ENCODE measurements at places on chromosomes 16 and 17.

- DNase-seq: peak; percentile 65
Measured at GRCh38 chr17:41967141-41967920, 736 bp downstream of the CNP start.

DNA sequence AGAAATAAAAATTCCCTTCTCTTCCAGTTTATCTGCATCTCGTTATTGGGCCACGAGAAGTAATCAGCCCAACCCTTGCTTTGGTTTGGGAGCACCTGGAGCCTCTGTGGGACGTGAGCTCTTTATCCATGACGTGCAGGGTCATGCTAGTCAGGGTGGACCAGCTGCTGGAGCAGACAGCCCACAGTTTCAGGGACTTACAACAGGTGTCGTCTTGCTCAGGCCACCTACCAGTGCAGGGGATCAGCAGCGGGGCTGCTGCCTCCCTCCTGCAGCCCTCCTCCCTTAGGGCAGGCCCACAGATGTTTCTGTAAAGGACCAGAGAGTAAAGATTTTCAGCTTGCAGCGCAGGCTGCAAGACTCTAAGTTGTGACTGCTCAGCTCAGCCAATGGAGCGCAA, 16.9 kb downstream of the ADAD2 start:
- no peak for DNase-seq

GRCh38 chr17:63500543-63501390, 22.4 kb upstream of the KCNH6 start:
- DNase-seq: no peak

DNA sequence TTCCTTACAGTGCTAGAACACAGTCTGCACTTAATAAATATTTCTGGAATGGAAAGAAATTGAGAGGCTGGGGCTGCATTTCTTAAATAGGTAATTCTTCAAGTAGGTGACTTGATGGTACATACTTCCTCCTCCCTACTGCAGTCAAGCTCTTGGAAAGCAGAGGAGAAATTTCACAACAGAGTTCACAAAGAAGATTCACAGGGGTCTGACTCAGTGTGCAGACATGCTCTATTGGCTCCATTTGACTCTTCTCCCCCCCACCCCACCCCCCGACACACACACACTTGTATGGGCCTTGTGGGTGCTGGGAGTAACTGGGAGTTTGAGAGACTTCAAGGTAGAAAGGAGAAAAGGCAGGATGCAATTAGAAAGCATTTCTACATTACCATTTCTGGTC, 6.2 kb upstream of the MYOCD start:
- no peak for DNase-seq

DNA sequence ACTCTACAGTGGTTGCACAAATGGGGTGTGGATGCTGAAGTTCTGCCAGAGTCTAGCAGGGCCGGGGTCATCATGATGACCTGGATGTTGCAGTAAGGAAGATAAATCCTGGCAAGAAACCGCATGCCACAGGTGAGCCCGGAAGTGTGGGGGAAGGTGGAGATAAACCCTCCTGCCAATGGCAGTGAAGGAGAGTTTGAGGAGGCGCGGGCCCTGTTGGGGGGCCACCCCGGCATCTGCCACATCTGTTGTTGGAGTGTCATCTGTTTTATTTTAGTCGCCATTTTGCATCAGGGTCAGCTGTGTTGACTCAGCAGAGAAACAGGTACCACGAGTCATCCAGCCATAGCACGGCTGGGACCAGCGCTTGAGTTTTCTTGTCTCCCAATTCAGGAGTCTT, 173.8 kb upstream of the CHMP6 start:
- no peak for DNase-seq

GRCh38 chr16:81928975-81929374, 82.3 kb downstream of the SDR42E1 start:
- no peak for DNase-seq

DNA sequence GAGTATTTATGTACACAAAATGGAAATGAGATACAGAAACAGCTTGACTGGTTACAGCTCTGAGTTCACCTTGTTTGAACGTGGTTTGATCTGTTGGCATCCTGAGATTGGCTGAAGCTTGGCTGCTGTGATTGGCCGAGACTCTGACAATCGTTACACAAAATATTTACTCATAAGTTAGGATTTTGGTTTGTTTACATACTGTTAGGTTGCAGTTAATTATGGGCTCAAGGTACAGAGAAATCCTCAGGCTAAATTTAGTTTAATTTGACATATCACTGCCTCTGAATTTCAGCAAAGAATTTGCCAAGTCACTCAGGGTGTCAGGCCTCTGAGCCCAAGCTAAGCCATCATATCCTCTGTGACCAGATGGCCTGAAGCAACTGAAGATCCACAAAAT, 227.3 kb downstream of the COPRS start:
- no peak for DNase-seq

DNA sequence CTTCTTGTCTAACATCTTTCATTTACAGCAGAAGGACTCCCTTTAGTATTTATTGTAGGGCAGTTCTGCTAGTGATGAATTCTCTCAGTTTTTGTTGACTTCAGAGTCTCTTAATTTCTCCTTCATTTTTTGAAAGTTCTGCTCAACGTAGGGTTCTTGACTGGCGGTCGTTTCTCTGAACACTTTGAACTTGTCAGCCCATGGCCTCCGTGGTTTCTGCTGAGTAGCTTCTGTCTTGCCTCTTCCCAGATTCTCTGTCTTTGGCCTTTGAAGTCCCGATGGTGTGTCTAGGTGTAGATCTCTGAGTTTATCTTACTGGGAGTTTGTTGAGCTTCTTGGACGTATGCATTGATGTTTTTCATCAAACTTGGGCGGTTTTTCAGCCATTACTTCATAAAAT, 13.4 kb downstream of the GAA start:
- DNase-seq: no peak

DNA sequence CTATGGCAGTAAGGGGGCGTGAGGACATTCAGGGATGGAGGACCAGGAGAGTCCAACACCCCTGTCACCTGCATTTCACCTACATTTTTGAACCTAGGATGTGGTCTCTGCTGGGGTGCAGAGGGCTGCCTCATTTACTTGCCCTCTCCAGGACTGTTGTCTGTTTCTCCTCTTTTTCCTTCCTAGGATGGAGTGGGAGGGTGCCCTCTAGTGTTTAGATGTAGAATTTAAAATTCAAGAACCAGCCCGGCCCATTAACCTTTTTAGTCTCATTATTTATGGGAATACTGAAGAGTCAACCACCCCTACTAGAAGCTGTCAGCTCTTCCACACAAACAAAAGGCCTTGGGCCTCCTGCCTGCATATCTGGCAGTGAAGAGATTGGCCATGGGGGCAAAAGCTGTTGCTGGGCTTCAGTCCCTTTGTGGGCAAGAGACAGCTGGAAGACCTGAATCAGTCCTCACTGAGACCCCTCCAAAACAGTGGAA, 2.5 kb upstream of the STARD3 start:
- peak; percentile 34 for DNase-seq

DNA sequence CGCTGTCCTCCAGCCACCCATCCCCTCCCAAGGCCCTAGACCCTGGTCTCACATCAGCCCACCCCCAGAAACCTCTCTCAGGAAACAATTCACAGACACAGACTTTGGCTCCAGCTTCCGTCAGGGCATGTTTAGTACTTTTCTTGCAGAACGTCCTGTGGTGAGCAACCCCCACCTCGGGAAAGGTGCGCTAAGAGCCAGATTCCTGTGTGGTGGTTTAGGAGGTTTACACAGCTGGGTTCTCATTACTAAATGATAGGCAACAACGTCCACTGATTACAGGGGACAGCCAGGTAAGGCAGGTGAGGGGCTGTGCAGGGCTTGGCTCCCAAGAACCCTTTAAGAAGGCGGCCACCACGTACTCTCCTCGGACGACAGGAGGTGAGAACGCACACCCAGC, 29.3 kb downstream of the KIFC3 start:
- no peak for DNase-seq

- no peak for DNase-seq
Measured at GRCh38 chr16:68612996-68613395, 32.1 kb upstream of the CDH3 start.

DNA sequence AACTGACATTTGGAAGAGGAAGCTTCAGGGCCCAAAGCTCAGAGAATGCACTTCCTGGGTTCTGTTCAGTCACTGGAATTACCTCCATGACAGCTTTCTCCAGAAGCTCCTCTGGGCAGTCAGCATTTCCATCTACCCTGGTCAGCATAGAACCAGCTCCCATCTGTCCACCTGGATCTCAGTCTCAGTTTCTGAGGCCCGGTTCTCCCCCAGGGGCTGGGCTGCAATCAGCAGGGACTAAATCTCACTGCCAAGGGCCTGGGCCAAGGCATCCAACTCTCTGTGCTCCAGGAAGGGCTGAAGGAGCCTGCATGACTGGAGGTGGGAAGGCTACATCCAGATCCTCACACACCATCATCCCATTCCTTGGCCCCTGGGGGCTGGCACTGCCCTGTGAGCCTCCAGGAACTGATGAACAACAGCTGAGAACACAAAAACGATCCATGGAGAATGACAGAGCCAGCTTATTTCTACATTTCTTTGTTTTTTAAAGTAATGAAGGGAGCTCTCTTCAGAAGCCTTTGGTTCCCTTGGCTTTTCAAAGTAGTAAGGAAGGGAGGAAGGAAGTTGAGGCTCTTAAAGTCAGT, 66.3 kb upstream of the MRTFB start:
- DNase-seq: no peak

DNA sequence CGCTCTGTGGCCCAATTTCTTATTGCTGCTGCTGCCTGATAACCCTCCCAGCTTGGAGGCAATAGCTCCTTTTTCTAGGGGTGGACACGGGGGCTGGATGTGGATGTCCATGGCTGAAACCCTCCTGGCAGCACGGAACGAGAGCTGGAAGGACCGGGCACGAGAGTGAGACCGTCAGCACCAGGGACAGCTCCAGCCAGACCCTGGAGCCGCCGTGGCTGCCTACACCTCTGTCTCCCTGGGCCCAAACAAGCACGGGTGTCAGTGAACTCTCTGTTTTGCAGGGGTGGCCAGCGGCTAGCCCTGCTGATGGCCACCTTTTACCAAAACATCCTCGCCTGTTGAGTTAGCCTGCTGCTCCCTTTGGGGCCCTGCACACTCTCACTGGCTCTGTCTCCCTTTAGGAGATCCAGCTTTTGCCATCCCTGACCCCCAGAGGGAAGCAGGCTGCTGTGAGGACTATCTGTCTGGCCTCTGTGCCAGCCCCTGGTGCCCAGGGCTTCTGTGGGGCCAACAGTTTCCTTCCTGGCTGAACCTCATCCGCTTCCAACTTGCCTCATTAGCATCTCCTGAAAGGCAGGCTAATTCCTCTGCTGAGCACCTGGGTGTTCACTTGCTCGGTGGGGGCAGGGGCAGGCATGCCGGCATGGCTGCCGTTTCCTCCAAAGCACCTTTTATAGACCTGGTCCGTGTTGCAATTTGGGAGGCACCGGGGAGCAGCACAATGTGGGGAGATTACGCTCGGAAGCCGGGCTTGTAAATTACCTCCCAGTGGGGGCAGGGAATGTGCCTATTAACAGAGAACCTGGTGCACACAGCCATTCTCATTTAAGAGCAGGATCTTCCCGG, 118.1 kb downstream of the ENGASE start:
- DNase-seq: peak; percentile 68

DNA sequence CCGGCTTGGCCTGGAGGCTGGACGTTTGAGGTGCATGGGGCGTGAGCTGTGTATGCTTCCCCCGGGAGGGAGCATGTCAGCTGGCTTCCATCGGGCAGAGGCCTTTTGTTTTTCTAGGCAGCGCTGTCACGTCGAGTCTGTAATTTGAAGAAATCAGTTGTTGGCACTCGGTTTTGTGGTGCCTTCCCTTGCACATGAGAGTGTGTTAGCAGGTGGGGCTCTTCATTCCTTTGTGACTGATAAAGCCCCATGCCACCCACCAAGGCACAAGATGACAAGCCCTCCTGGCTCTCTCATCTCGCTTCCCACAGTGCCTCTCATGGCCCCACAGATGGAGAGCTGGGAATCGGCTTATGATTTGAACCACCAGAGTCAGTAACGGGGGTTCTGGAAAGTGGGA, 72.1 kb downstream of the BANP start:
- DNase-seq: no peak

GRCh38 chr17:50379351-50380132, 6.5 kb downstream of the EME1 start:
- DNase-seq: no peak

- DNase-seq: peak; percentile 77
Measured at GRCh38 chr17:50866950-50867362, 802 bp upstream of the TOB1 start.

DNA sequence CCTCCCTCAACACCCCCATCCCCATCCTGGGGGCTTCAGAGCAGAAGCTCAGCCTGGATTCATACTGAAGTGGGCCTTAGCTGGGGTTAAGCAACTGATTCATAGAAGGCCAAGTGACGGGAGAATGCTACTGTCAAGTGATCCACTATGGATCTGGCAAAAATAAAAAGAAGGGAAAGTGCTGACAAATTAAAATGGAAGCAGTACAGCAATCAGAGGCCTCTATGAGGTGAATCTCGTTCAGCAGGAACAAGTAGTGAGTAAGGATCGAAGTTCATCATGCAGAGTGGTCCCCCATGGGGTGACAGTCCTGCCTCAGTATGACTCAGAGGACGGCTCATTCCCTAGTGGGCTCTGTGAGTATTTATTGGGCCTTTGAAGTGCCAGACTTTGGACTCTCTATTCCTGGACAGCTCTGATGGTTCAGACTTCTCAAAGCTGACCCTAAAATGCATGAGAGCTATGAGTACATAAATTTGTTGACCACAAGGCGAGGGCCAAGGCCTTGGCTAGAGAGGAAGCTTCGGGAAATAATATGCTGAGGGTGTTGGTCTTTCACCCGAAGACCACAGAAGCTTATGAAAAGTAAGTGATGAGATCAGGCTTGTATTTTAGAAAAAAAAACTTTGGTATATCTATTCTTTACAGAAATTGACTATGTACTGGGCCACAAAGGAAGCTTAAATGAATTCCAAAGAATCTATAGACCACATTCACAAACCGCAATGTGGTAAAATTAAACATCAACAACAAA, 5.3 kb upstream of the NSMCE1 start:
- peak; percentile 39 for DNase-seq

GRCh38 chr17:66492561-66493005, 190.2 kb downstream of the PRKCA start:
- DNase-seq: no peak

DNA sequence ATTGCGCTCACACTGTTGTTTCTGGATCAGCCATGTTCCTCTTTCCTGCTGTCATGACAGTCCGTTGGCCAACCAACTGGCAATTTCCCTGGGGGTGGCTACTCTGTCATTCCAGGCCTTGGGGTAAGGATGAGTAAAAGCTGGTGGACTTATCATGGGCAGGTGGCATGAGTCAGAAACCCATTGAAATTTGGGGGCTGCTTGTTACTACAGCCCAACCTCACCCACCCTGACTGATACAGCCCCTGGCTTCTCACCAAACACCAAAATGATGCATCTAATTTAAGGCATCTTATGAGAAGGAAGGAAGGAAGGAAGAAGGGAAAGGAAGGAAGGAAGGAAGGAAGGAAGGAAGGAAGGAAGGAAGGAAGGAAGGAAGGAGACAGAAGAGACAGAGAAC, 53.9 kb upstream of the CRHR1 start:
- DNase-seq: no peak

GRCh38 chr16:26795184-26795583, 271.5 kb upstream of the C16orf82 start:
- peak; percentile 43 for DNase-seq

- DNase-seq: no peak
Measured at GRCh38 chr16:2066139-2066538, 18.4 kb downstream of the TSC2 start.
